ENCODE measurements at places on chromosomes 2 and 18.

DNA sequence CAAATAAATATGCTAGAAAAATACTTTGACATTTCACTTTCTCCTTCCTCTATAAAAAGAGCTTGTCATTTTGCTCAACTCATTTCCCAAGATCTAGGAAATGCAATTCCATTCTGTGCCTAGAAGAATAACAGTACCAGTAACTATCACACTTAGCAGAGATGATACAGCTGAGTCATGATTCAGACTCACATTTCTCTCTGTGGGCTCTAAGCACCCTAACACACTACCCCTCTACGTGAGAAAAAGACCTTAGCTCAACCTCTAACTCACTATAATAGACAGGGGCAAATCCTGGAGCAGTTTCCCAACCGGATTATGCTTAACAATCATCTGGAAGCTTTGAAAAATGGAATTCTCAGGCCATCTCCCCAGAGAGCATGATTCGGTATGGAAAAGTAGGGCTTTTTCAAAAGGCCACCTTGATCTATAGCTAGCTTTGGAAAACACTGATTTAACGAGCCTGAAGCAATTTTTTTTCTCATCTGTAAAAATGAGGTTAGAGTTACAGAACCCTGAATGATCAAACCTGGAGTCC is 1312.3 kb upstream of the PIK3C3 start:
- no peak for DNase-seq

- no peak for DNase-seq
Observed at GRCh38 chr2:64260093-64260803, 116.0 kb upstream of the PELI1 start.

GRCh38 chr2:673016-673415 is 4.2 kb downstream of the TMEM18 start:
- no peak for DNase-seq

DNA sequence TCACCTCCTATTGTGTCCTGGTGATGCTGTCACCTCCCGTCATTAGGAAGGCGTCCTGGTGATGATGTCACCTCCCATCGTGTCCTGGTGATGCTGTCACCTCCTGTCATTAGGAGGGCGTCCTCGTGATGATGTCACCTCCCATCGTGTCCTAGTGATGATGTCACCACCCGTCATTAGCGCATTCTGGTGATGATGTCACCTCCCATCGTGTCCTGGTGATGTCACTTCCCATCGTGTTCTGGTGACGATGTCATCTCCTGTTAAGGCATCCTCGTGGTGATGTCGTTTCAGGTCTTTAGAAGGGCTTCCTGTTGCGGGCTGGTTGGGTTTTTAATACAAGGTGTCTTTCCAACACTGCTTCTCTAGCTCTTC is 40.7 kb downstream of the CTDP1 start:
- no peak for DNase-seq

GRCh38 chr2:66428986-66429612 is 5.8 kb upstream of the MEIS1 start:
- no peak for DNase-seq
